ENCODE measurements at places on chromosomes 6 and 20.

DNA sequence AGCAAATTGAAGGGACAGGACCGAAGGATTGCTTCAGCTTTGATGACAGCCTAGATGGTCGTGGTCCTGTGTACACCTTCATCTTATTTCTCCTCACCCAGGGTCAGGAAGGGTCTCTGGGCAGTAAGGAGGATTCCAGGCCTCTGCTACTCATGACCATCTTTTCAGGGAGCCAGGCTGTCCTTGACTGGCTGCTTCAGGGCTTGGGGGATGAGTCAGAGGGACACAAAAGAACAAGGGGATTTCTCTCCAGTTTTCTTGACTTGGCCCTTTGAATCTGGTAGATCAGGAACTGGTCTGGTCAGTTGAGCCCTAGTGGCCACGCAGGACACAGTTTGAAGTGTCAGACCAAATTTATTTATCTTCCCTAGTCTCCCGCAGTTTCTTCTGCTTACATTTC, 402.1 kb upstream of the CHD6 start:
- no peak for DNase-seq

DNA sequence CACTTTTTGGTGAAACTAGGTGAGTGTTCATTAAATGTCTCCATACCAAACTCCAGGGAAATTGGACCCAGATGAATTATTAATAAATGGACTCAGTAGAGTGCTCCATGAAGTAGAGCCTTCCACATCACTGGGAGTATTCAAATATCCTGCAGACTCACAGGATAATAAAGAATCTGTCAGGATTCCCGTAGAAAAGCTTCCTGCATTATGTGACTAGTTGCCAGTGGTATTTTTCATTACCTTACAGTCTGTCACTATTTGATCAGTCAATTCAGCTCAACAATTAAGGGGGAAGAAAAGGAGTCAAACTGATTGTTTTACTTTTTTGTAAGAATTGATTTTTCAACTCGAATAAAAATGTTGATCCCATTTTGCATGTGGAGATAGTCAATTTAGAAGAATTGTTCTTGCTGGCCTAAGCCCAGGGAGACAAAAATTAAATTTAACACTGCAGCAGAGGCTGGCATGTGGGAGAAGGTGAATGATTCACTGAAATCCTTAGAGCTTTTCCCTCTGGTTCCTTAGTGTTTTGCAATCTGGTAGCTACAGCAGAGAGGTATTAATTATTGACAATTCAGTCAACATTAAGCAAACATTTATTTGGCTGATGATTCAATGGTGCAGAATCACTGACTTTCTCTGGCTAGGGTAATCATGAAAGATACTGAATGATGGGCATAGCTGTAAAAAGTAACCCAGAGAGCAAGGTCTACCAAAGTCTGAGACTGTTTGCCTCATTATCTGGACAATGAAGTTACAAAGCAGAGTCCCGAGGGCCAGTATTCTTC, 442.4 kb downstream of the CD83 start:
- DNase-seq = no peak

DNA sequence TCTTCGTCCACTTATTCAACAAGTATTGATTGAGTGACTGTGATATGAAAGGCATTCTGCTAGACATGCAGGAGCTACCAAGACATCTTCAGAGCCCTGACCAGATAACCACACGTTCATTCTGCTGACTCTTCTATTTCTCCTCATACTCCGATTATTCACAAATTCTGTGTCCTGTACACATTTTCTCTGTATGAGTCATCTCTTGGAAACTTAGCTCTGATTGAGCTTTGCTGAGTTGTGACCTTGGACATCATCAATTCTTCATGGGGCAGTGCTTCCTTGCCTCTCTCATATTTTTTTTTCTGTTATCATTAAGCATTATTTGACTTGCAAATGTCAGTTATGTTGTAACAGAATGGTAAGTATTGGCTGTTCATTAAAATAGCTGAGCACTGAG, 351.6 kb upstream of the CNR1 start:
- DNase-seq = no peak

DNA sequence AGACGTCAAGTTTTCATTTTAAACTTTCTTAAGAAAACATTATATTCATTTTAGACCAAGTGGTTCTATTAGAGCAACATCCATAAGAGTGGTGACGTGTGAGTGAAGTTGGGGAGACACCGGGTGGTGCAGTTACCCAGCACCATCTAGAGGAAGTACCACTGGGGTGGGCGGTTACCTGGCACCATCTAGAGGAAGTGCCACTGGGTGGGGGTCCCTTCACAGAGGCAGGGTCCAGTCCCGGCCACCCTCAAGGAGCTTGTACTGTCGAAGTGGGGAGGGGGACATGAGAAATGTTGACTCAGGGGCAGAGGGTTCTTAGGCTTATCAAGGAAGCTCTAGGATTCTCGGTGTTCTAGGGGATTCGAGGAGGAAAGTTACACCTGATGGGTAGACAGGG, 26.2 kb downstream of the PHACTR3 start:
- DNase-seq = no peak

DNA sequence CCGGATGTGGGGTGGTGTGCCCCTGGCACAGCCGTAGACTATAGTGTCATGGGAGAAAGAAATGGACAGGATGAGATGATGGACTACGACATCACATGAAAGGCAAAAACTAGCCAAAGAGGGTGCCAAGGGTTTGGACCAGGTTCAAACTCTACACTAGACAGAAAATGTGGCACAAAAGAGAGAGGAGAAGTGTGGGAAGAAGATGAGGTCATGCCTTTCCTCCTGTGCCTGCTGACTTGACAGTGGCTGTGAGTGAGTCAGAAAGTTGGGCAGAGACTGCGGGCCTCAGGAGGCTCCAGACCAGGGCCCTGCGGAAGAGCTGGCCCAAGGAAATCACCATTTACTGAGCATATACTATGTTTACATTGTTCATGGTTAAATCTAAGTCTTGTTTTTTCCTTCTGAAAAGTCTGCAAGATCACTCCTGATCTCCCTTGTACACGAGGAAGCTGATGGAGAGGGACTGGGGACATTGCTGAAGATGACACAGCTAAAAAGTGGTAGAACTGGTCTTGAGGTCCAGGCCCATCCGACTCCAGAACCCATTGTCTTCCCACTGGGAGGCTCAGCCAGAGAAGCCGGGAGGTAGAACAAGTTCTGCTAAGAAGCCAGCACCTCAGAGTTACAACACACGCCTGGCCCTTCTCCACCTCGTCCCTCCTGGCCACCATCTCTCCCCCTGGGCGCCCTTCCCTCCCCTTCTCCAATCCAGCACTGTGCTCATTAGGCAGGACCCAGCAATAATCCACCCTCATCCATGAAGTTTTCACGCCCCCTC, 35.6 kb downstream of the CNKSR3 start:
- peak; percentile 30 for DNase-seq
